ENCODE measurements at places on chromosomes 16 and 17.

GRCh38 chr17:14094676-14095601, 25.6 kb downstream of the COX10 start:
- no peak for DNase-seq

GRCh38 chr17:77404812-77405581, 264.2 kb downstream of the SEC14L1 start:
- DNase-seq = peak; percentile 33

DNA sequence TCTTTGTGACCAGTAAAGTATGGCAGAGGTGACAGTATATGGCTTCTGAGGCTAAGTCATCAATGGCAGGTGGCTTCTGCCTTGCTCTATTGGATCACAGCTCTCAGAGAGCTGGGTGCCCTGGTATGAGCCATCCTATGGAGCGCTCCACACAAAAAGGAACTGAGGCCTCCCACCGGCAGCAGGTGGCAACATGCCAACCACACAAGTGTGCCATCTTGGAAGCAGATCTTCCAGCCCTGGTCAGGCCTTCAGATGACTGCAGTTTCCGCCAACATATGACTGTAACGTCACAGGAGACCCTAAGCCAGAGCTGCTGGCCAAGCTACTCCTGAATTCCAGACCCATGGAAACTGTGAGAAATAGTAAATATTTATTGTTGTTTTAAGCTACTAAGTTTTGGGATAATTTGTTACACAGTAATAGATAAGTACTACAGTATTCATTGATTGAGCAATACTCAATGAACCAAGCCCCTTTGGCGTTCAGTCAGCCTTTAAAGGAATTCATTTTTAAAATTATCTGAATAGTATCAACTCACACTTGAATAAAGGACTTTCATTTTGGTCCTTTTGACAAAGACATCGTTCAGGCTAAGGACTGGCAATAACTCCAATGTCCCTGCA, 69.4 kb upstream of the LHX1 start:
- DNase-seq = no peak

GRCh38 chr17:28397687-28398279, 8.2 kb downstream of the SLC46A1 start:
- no peak for DNase-seq

Measured in AG04449 (cell line).